Kidney tubule cell (primary cell): ENCODE measurements at places on chromosomes 16 and 17.

- no peak for DNase-seq
Measured at GRCh38 chr17:60149691-60150582, at the start of gene CA4. Gene CA4 (plus strand): TSS chr17:60149973. CDS start chr17:60150035, 62 bp downstream.

GRCh38 chr17:65857718-65858117 is 296.3 kb upstream of the AXIN2 start:
- DNase-seq, result no peak

- DNase-seq, result no peak
Measured at GRCh38 chr17:63492940-63493339, 16.1 kb downstream of the ACE start.

DNA sequence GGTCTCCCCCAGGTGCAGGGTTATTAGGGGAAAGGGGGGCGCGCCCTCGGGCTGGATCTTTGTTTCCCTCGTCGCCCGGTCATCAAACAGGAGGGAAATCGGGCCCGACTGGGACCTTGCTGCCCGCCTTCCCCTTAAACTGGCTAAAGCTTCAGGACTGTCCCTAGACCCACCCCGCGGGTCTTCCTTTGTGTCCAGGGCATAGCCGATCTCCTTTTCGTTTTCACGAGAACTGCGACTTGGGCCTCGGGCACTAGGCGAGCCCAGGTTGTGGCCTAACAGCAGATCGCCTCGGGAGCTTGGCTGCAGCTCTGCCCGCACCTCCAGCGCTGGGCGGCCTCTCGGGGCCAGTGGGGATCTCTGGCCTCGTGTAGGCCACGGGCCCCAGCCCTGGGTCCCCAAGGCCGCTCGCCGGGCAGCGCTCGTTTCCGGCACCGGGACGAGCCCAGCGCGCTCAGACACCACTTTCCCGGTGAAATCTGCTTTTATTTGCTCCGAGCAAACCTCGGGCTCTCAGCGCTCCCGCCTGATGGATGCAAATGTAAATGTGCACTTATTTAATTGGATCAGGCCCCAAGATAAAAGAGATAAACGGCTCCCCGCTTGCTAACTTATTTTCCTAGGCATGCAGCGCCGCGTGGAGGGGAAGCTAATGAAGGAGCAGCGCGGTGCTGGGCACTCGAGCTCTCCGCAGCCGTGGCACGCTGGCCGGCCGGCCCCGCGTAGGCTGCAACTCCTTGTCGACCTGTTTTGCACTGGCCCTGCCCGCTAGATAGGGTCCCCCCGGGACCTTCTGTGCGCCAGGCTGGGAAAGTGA is 7.8 kb downstream of the IRX5 start:
- DNase-seq, result peak; percentile 12

DNA sequence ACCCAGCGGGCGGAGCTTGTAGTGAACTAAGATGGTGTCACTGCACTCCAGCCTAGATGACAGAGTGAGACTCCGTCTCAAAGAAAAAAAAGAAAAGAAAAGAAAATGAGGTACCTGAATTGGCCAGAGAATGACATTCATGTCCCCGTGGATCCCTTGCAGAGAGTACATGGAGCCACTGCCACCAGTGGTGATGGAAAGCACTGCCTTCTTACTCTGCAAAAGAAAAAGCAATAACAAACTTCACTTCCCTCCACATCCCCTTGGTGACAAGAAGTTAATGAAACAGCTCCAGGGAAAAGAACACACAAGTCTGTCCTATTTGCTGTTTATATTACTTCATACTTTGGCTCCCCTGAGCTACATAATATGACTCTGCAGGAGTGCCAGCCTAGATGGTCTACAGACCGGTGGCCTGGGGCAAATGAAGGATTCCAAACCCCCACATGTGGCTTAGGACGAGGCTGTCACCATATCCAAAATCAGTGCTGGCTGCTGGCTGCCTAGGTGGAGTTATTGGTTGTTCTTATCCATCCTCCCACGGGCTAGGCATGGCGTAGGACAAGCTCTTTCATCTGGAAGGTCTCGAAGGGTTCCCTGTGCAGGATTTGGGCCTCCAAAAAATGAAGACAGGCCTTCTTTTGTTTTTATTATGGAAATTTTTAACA is 13.3 kb downstream of the NQO1 start:
- no peak for DNase-seq

DNA sequence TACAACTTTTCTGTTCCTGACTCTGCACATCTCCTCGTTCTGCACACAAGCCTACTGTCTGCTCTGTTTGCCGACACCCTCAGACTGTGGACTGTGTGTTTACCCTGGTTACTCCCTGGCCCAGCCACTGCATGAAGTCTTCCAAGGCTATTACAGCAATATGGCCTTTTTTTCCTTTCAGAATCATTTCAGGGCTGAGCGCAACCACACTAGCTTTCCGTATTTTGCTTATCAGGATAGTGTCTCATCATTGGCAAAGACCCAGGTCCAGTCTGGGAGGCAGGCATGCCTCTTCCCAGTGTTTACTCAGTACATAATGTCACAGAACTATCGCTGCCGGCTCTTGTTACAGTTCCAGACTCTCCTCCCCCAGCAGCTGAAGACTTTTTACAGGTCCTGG is 10.1 kb downstream of the DNAH9 start:
- no peak for DNase-seq

- peak; percentile 86 for DNase-seq
Measured at GRCh38 chr16:709566-710499, 4.2 kb upstream of the FBXL16 start.

DNA sequence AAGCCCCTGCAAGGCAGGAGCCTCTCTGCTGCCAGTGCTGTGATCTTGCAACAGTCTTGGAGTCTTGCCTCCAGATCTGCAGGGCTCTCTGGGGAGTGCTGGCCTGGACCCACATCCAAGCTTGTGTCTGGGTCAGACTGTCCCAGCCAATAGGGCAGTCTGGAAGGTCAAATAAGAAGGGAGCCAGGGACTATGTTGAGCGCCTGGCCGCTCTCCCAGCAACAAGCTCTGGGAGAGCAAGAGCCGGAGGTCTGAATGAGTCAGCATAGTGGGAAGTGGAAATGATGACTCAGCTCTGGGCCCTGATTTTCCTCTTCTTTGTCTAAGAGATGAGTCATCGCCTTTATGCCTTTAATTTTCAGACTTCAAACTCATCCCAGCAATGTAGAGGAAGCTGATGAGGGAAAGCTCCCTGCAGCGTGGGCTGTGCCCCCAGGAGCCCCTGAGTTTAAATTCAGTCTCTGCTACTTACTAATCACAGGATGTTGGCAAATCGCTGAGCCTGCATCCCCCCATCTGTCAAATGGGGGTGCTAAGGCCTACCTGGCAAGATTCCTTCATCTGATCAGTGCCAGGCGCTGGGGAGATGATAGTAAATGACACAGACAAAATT is 43.6 kb upstream of the HAPSTR1 start:
- DNase-seq, result peak; percentile 99

DNA sequence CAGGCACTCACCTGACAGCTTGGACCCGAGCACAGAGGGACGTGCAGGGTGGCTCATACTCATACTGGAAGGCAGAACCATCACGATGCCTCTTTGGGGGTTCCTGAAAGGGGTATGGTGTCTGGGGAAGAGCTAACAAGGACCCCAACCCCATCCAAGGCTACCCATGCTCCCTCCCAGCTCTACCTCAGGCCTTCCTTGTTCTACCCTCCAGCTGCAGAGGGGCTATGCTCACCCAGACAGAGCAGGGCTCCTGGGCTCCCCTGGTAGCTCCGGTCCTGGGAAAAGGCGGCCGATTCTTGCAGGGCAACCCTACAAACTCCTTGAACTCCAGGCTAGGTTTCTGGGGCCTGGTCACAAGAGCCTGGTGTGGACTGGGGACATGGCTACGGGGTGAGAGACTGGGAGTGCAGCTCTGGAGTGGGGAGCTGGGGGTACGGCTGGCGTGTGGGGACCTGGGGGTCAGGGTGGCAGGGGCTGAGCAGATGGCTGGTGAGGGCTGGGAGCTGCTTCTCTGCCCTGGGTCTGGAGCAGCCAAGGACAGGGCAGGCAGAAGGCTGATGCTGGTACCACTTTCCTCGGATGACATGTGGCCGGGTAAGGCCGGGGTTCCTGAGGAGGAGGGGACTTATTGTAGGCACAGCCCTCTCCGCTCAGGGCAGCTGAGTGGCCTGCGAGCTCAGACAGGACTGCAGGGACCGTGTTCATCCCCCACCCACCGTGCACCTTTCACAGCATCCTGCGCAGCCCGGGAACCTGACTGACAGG is 2.1 kb downstream of the ACD start:
- no peak for DNase-seq

DNA sequence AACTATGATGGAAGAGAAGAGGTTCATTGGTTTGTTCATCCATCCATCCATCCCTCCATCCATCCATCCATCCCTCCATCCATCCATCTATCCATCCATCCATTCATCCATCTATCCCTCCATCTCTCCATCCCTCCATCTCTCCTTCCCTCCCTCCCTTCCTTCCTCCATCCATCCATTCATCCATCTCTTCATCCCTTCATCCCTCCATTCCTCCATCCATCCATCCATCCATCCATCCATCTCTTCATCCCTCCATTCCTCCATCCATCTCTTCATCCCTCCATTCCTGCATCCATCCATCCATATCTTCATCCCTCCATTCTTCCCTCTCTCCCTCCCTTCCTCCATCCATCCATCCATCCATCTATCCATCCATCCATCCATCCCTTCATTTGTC is 10.0 kb upstream of the PPL start:
- DNase-seq, result no peak

DNA sequence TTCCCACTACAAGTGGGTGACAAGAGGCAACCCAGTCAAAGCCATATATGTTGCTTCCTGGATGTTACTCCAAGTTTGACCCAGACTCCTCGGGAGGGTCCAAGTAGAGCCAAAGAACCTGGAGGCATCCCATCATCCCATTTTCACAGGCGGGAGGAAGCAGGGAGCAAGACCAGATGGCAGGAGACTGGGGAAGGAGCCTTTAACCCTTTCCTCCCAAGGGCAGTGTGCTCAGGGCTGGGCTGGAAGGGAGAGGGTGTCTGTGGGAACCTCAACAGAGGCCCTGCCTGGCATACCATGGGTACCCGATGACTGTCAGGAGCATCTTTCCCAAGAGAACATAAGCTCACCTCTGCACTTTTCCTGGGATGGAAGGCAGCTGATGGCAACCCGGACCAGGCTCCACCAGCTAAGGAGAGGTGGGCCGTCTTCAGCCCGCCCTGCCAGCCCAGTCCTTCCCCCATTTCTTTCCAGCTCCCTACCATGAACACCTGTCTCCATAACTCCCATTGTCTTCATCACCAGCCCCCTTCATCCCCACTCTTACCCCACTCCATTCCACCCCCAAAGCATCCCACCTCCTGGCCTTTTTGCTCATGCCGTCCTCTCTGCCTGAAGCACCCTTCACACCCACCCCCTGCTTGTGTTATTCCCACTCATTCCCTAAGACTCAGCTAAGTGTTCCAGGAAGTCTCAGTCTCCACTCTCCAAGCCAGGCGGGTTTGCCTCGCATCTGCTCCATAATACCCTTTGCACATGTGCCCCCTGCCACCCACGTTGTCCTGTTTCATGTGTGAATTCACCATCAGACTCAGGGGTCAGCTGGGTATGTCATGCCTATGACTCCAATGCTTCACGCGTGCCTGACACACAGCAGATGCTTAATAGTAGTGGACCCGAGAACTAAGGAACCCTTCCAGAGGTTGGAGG is 5.9 kb upstream of the SLC16A5 start:
- DNase-seq, result no peak

GRCh38 chr16:19329932-19330331 is 44.4 kb downstream of the CLEC19A start:
- DNase-seq, result peak; percentile 76

- DNase-seq, result peak; percentile 44
Measured at GRCh38 chr17:76382351-76382802, 2.0 kb upstream of the SPHK1 start.

DNA sequence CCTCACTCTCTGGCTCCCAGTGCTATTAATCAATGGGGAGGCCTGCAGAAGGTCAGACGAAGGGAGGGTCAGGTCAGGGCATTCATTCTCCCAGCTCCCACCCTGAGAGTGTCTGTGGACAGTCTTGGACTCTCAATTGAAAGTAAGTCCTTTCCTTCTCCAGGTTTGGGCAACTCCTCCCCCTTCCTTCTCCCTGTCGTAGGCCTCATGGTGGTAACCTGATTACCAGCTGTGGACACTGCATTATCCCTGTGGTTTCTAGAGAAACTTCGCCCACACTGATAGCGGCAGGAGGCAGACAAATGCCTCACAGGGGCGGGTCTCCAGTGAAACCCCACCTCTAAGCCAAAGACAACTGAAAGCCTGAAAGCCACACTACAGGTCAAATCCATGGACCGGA is 57.7 kb upstream of the SLC25A19 start:
- no peak for DNase-seq

- DNase-seq, result no peak
Measured at GRCh38 chr16:2763173-2763572, 10.7 kb downstream of the SRRM2 start.
